ENCODE measurements at places on chromosomes 5 and 9.

DNA sequence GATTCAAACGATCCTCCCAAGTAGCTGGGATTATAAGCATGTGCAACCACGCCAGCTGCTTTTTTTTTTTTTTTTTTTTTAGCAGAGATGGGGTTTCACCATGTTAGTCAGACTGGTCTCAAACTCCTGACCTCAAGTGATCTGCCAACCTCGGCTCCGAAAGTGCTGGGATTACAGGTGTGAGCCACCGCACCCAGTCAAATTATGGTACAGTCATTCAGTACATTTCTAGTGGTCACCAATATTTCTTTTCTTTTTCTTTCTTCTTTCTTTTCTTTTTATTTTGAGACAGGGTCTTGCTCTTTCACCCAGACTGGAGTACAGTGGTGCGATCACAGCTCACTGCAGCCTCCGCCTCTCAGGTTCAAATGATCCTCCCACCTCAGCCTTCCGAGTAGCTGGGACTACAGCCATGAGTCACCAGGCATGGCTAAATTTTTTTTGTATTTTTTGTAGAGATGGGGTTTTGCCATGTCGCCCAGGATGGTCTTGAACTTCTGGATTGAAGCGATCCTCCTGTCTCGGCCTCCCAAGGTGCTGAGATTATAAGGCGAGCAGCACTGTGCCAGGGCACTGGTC, 25.4 kb upstream of the DCP2 start:
- DNase-seq = no peak

GRCh38 chr9:137305798-137306065, 3.7 kb upstream of the NRARP start:
- DNase-seq = no peak

DNA sequence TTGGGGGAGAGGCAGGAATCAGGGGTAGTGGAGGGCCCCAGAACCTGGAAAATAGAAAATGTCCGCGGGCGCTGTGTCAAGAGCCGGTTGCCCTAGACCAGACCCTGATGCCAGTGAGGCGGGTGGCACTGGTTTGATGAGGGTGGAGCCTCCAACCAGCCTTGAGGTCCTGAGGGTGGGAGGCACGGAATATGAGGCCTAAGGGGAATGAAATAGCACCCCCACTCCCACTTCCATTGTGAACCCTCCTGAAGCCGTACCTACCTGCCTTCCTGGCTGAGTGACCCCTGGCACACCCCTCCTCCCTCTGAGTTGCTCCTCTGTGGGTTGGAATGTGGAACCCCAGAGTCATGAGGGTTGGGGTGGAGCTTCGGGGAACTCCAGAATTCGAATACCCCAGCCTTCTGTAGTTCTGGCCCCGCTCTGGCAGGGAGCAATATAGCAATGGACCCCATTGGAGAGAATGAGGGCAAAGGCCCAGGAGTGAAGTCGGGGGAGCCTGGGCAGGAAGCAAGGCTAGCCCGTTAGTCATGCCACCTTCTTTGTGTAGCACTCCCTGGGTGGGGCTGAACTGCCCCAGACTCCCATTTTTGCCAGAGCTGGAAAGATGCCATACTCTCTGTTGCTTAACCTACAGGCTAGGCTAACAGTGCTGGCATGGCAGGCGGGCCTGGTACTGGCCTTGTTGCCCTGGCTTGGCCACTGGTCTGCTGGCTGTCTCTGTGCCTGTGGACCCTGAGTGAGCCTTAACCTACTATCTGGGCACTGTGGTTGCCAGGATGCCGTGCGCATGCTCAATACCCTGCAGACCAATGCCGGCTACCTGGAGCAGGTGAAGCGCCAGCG, 1.0 kb downstream of the FPGS start:
- no peak for DNase-seq

DNA sequence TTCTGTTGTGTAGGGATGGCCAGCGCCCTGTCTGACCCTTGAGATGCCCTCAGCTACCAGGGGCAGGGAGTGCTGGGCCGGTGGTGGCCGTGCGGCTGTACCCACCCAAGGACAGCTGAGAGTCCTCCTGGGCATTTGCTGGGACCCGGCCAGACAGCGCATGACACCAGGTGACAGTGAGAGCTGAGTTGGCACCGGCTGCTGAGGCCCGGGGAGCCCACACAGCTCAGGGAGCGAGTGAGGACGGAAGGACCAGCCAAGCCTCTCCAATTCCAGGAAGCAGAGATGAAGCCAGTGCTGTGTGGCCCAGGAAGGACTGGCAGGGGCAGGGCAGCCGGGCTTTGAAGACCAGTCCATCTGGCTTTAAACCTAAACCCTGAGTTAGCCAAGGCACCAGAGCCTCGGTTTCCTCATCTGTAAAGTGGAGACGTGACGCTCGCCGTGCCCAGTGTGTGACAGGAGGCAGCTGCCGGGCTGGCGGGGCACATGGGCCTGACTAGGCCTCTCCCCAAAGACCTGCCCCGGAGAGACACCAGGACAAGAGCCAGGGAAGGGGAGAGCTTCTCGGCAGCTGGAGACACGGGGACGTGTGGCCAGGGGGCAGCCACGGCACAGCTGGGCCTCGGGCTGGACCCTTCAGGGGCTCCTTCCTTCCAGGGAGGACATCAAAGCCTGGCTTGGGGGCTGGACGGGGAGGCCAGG, 3.0 kb upstream of the AGPAT2 start:
- DNase-seq = no peak

- no peak for DNase-seq
Measured at GRCh38 chr5:66239034-66239433, 94.9 kb downstream of the SREK1 start.

GRCh38 chr5:135396459-135397055, 2.5 kb downstream of the MACROH2A1 start:
- DNase-seq = no peak

DNA sequence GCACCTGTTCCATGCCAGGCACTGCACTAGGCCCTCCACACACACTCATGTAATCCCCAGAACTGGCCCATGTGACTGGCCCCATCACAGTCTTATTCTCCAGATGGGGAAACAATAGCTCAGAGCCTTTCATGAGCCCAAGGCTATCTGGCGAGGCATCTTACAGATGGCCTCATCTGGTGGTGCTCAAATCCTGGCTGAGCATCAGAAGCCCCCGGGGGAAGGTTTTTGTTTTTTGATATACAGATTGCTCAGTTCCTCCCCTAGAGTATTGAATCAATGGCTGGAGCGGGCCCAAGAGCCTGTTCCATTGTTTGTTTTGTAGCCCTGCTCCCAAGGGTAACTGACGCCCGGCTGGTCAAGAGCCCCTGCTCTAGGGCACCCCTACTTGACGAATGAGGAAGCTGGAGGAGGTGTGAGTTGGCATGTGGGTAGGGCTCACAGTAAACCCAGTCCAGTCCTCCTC, 145.3 kb upstream of the RAPGEF1 start:
- no peak for DNase-seq

GRCh38 chr9:82196622-82197441, 208.3 kb downstream of the SPATA31D1 start:
- DNase-seq = no peak

DNA sequence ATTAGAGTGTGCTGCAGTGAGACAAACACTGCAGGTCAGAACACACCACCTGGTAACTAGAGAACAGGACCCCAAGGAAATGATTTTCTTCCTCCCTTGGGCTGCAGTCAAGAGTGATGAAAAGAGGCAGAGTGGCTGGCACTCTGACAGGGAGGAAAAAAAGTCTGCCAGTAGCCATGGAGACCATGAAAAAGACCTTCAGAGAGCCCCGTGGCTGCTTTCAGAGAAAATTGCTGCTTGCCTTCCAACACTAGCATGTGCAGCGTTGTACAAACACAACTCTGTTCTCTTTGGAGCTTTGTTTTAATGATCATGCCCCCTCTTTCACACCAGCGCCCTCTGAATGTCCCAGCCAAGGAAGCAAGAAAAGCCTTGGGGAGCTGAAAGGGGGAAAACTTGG, 68.8 kb downstream of the ANKRD55 start:
- peak; percentile 59 for DNase-seq

All from posterior cingulate gyrus (tissue), 11 donors.